Activated naive CD4-positive, alpha-beta T cell treated with anti-CD3 and anti-CD28 coated beads, Interleukin-2, amount 10 ng/mL, durations not matched to agents 7 days and 5 days (primary cell): ENCODE measurements at places on chromosomes 12 and 14.

DNA sequence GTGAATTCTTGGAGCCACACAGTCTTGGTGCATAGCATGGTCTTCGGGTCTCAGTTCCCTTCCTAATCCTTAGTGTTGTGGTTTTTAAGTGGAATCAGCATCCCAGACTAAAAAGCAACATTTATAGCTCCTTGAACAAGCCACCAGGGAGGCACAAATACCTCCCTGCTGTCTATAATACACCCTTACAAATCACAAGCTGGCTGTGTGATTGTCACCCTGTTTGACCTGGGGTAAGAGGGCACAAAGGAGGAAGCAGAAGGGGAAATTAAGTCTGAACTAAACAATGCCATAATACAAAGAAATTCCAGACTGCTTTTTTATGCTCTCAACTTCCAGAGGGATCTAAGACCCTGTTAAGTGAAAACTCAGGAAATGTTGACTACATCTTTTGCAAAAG lies 7.7 kb upstream of the MMP19 start:
- H3K27ac ChIP-seq, result no peak overlapping the region
- H3K36me3 ChIP-seq, result no peaks in the 10 kb centered on the region
- peaks cover 49% of the 10 kb centered on the region for H3K27me3 ChIP-seq
- DNase-seq, result no peak
- peaks cover 3% of the 10 kb centered on the region for H3K4me1 ChIP-seq

- peaks cover 18% of the 10 kb centered on the region for H3K27me3 ChIP-seq
- no peak for DNase-seq
- no peak overlapping the region for H3K27ac ChIP-seq
- H3K4me3 ChIP-seq, result no peak overlapping the region
- H3K4me1 ChIP-seq, result no peaks in the 10 kb centered on the region
Observed at GRCh38 chr12:32617534-32617933, 61.6 kb upstream of the DNM1L start.

DNA sequence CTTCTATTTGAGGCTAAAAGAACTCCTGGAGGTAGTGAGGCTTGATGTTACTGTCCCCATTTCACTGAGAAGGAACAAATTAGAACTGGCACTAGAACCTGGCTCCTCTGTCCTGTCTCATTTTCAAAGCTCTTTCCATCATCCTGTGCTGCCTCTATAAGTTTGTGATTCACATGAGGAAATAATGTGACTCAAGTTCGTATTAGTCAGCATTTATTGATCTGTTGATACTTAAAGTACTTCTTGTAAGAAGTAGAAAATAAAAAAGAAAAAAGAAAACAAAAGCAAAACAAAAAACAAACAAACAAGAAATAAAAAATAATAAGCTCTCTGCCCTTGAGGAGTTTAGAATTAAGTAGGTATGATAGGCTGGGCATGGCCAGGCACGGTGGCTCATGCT lies 2.3 kb upstream of the ESPL1 start:
- no peak overlapping the region for H3K27ac ChIP-seq
- H3K4me1 ChIP-seq, result peaks cover 37% of the 10 kb centered on the region
- peaks cover 25% of the 10 kb centered on the region for H3K36me3 ChIP-seq
- no peak overlapping the region for H3K4me3 ChIP-seq

- H3K4me1 ChIP-seq, result no peaks in the 10 kb centered on the region
- H3K27me3 ChIP-seq, result no peaks in the 10 kb centered on the region
- no peak for DNase-seq
- no peak overlapping the region for H3K27ac ChIP-seq
Observed at GRCh38 chr12:32179011-32179395, 72.4 kb downstream of the BICD1 start.

DNA sequence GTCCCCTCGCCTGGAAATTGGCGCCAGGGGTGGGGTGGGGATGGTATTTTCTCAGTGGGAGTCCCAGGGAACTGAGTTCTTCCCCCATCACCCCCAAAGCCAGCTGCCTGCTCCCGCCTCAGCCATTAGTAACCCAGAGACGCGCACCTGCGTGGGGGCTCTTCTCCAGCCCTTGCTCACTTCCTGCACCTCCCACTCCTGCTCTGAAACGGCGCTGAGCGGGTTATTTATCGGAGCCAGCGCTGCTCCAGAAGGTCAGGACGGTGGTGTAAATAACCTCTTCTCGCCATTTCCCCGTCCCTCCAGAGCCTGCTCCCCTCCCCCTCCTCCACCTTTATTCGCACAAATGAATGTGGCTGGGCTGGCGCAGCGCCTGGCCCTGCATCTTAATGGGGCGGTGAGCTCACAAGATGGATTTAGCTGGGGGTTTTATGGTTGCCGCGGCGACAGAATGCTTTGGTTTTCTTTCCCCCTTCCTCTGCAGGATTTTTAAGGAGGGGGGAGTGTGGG lies 12.2 kb downstream of the GPR84 start:
- peaks cover 35% of the 10 kb centered on the region for H3K36me3 ChIP-seq
- H3K27me3 ChIP-seq, result no peaks in the 10 kb centered on the region
- peaks cover 26% of the 10 kb centered on the region for H3K4me1 ChIP-seq
- peak overlapping the region; percentile 27 for H3K4me3 ChIP-seq
- peak; percentile 45 for DNase-seq

GRCh38 chr12:52121824-52122539 lies 42.5 kb downstream of the SMIM41 start:
- peaks cover 13% of the 10 kb centered on the region for H3K4me1 ChIP-seq
- DNase-seq, result peak; percentile 79
- H3K4me3 ChIP-seq, result no peak overlapping the region
- peaks cover 81% of the 10 kb centered on the region for H3K27me3 ChIP-seq
- no peak overlapping the region for H3K27ac ChIP-seq
